Stimulated activated CD4-positive, alpha-beta T cell treated with anti-CD3 and anti-CD28 coated beads, Interleukin-1b, Interleukin-23, amount 100 ng/mL, for 1 hour (primary cell): ENCODE measurements at places on chromosomes 4 and X.

DNA sequence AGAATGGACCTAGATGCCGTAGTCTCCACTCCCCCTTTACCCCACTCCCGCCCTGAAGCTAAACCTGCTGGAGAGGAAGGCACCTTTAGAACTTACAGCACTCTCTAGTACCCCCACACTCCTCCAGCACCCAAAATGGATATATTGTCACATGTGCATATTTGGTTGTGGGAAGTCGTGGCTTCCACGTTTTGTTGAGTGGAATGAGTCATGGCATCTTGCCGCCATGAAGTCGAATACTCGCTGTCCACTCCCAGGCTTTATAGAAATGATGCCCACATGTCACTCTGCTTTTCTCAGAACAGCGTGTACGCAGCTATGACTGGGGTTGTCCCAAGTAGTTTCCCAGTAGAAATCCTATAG lies 545 bp downstream of the ABCE1 start:
- peak; percentile 8 for DNase-seq

GRCh38 chr4:24559889-24560288 lies 24.5 kb downstream of the DHX15 start:
- no peak for DNase-seq

DNA sequence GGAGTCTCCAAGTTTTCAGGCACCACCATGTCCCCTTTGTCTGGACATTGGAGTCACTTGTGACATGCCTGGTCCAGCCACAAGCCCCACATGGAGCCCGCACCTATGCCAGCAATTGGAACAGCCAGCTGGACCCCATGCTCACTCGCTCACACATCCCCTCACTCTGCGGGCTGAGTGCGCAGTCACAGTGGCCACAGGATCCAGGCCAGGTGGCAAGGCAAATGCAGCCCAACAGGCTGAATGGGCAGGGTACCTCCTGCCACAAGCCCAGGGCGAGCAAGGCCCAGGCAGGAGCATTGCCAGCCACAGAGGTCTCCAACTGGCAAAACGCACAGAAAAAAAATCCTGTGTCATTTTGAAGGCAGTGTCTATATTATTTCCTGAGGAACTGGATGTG lies 82.0 kb downstream of the ANXA10 start:
- DNase-seq = no peak

DNA sequence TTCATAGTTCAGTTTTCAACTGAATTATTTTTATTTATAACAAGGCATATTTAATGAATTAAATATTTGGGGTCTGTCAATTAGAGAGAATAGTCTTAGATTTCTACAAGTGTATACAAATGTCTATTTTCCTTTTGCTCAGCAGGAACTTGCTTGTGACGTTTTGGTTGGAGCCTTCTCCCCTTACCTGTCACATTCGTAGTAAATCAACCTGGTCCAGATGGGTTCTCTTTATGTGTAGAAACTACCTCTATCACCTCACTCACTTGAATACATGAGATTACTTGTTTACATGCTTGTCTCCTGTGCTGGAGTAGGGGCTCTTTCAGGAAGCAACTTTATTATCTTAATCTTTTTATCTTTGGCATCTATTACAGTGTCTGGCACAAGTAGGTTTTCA lies 938.3 kb upstream of the IGFBP7 start:
- DNase-seq = no peak

DNA sequence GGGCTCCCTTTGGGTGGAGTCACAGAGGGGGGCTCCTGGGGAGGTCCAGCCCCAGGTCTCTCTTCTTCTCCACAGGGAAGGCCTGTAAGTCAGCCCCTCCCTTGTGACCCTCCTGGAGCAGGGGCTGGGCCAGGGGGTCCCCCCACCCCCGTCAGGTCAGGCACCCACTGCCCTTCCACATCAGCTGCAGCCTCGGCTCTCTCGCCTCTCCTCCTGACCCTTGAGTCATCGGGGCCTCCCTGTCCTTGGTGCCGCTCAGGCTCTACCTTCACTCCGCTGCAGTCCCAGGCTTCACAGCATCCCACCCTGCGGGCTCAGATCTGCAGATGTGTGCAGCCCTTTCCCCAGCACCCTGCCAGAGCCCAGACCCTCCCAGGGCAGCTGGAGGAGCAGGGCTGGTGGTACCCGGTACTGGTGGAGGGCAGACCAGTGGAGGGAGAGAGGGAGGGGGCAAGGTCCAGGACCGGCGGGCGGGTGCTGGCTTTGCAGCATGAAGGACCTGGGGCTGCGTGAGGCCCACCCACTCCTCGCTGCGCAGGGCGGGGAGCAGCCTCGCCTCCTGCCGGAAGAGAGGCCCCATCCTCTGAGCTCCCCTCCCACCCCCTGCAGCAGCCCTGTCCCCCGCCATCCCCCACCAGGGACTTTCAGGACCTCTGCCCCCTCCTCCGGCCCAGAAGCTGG lies 117.1 kb downstream of the FAM53A start:
- no peak for DNase-seq

- DNase-seq = no peak
These were observed 133.0 kb upstream of the PLS3 start for GRCh38 chrX:115427861-115428410.

GRCh38 chr4:155419266-155419665 lies 42.5 kb upstream of the MAP9 start:
- no peak for DNase-seq

DNA sequence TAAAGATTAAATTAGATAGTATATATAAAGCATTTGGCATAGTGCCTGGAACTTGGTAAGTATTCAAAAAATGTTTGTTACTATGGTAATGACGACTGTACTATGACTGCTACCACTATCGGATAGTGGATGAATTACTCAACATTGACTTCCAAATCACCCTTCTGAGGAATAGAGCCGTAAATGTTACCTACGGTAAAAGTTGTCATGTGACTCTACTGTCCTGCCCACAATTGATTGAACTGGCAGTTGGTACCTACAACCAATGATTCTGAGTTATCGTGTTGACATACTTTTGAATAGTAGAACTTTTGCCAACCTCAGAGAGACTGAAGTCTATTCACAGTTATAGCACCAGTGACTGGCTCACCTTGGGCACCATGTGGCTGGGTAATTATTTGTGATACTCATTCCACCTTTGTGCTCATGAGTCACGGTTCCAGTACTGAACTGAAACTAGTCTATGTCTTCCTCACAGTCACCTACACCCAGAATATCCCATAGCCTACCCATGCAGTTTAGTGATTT lies 185.5 kb upstream of the PITX2 start:
- no peak for DNase-seq

- no peak for DNase-seq
These were observed 140.0 kb downstream of the CHM start for GRCh38 chrX:85907316-85907715.

DNA sequence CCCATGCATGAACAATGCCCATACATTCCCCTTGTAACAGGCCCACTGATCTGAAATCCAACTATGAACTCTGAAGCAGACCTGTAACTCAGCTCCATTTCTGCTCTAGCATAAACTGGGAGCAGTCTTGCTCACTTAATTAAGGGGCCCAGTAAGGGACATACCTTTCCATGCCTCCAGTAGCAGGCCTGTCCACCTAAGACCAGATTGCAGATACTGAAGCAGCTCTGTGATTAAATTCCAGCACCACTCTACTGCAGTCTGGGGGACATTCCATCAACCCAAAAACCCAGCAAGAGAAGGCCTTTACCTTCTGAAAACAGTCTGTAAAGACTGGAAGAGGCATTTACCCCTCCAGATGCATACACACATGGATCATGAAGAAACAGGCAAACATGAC lies 162.0 kb upstream of the NEIL3 start:
- DNase-seq = no peak

- DNase-seq = no peak
These were observed at the start of gene FGB for GRCh38 chr4:154562697-154563254. Gene FGB (plus strand): TSS chr4:154563011. CDS start chr4:154563019, 8 bp downstream.
